ENCODE measurements at places on chromosomes 4 and X.

GRCh38 chrX:49175435-49176274 is 4.0 kb downstream of the PLP2 start:
- no peak for DNase-seq

- peak; percentile 1 for DNase-seq
Measured at GRCh38 chr4:183807420-183808096, 97.5 kb upstream of the STOX2 start.

- no peak for DNase-seq
Measured at GRCh38 chr4:167114416-167114971, 119.8 kb downstream of the SPOCK3 start.

- DNase-seq, result peak; percentile 45
Measured at GRCh38 chr4:8050555-8051206, 107.9 kb downstream of the ABLIM2 start.

DNA sequence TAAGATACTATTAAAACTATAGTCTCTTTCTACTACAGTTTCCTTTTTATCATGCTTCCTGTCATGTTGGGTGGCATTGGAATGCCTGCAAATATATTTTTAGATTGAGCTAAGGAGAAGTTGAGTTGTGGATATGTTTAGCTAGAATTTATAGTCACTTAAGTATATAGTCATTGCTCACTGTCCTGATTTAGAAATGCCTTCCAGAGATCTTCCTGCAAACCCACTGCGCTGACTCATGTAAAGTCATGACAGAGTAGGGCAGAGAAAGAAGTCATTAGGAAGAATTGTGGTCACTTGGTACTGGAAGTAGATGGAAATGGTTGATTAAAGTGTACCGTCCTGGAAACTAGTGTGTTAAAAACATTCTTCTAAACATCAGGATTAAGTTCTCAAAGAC is 490.3 kb upstream of the PABPC4L start:
- DNase-seq, result no peak

- no peak for DNase-seq
Measured at GRCh38 chrX:18825375-18825774, 117.9 kb downstream of the PPEF1 start.

DNA sequence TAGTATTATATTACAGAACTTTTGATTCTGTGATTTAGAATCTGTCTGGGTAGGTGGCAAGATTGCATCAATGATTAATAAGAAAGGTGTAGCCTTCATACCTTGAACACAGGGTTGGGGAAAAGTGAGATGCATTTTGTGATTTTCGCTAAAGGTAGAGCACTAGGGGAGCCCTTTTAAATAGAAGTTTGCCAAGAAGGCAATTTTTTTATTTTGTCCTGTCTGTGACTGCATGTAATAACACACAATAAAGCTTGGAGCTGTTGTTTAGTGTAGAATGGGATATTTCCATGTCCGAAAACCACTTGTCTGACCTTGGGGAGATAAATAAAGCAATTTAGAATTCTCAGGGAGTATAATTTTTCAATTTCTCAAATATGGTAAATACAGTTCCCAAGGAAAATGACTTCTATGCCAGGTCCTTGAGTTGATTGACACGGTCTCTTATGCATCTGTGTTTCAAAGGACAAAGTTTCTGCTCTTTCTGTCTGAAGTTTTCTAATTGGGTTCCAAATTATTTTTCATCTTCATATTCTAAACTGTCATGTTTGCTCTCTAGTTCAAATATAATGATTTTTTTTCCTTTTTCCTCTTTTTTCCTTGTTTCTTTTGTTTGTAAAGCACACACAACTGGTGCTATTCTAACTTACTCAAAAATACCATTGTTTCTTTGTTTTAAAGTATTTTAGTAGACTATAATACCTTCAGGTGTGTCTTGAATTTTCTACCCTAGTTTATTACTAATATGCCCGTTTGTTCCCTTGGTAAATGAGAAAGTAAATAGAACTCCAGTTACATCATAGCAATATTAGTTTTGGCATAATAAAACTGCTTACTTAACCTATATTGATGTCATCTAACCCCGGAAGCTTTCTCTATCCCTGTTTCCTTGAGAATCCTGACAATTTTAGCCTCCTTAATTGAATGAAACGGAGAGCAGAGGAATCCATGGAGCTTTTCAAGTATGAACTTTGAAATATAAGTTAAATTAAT is 87.8 kb upstream of the BMPR1B start:
- no peak for DNase-seq

Measured in cerebellar nuclear complex (tissue), 1 donor.